ENCODE measurements at places on chromosomes 5 and 9. TPM values are rescaled to one million over a fixed set of nuclear protein-coding genes. Genes with fewer than 3 reads are reported as not detected.

DNA sequence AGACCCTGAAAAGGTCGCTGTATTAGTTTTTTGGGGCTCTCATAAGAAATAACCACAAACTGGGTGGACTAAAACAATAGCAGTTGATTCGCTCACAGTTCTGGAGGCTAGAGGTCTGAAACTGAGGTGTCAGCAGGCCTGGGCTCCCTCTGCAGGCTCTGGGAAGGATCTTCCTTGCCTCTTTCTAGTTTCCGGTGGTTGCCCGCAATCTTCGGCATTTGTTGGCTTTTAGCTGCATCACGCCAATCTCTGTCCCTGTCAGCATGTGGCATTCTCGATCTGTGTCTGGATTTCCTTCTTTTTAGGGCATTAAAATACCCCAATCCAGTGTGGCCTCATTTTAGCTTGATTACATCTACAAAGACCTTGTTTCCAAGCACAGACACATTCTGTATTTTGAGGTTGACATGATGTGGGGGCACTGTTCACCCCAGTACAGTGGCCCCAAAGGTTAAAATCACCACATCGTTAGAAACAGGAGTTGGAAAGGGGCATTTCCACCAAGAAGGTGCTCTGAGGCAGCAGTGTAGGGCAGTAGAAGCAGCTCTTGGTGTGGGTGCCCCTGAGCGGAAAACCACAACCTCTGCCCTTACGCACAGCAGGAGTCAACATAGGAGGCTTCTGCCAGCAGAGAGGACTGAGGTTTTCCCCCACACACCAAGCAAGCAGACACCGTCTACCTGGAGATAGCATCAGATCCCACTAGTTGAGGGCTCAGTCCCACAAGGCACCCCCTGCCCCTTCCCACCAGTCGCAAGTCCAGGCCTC lies 13.5 kb downstream of the ZNF79 start:
- H3K36me3 ChIP-seq = peaks cover 67% of the 10 kb centered on the region
- no peak overlapping the region for H3K27ac ChIP-seq
- no peaks in the 10 kb centered on the region for H3K27me3 ChIP-seq
- H3K4me1 ChIP-seq = no peaks in the 10 kb centered on the region
- no peak for DNase-seq
- no peak overlapping the region for H3K4me3 ChIP-seq

DNA sequence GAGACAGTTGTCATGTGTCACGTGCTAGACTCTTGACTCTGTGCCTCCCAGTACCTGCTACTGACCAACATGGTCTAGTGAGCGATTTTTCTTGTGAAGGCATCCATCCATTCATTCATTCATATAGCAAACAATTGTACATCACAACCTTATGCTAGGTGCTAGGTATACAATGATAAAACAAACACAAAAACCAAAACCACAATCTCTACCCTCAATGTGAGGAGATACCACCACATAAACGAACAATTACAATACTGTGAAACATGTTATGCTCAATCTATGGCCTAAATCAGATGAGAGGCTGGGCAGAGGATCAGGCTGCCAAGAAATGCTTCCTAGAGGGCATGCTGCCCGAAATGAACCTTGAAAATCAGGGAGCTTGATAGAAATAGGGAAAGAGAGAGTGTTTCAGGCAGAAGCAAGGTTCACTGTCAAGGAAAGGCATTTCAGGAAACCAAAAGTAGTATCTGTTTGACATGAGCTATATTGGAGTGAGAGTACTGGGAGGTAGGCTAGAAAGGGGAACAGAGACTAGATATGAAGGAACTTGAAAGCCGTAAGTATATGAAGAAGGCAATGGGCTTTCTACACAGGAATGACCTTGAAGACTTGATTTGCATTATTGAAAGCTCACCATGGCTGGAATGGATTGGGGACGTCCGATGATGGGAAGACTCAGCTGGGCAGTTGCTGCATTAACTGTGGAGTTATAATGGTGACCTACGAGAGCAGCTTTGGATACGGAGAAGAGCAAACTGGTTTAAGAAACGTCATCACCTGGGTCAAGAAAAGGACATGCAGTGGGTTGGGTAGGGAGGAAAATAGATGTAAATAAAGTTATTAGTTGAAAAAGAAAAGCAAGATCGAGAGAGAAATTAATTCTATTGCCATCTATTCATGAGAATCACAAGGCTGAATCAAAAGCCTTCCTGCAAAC lies 90.1 kb downstream of the THBS4 start:
- no peak overlapping the region for H3K27ac ChIP-seq
- H3K4me1 ChIP-seq = no peaks in the 10 kb centered on the region
- H3K27me3 ChIP-seq = no peaks in the 10 kb centered on the region
- DNase-seq = no peak
- H3K36me3 ChIP-seq = no peaks in the 10 kb centered on the region

DNA sequence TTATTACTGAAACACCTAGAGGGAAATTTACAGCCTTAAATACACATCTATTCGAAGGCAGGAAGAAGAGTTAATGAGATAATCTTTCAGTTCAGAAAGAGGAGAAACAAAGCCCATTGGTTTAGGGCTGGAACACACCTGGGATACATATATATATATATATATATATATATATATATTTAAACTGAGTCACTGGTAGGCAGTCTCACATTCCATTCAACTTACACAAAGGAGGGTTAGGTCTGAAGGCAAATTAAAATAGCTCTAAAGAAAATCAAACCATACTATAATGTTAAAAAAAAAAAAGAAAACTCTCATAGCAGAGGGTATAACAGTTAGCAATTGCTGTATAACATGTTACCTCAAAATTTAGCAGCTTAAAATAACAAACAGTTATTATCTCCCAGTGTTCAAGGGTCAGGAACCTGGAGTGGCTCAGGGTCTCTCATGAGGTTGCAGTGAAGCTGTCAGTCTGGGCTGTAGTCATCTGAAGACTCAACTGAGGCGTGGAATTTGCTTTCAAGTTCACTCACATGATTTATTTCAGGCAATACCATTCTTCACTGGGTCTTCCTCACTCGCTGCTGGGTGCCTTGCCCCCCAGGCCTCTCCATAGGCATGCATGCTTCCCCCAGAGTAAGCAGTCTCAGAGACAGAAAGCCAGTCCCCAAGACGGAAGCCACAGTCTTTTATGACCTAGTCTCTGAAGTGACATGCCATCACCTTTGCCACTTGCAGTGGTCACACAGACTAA lies 332.8 kb downstream of the NSG2 start:
- H3K27ac ChIP-seq = no peak overlapping the region
- no peaks in the 10 kb centered on the region for H3K27me3 ChIP-seq
- H3K4me1 ChIP-seq = no peaks in the 10 kb centered on the region

DNA sequence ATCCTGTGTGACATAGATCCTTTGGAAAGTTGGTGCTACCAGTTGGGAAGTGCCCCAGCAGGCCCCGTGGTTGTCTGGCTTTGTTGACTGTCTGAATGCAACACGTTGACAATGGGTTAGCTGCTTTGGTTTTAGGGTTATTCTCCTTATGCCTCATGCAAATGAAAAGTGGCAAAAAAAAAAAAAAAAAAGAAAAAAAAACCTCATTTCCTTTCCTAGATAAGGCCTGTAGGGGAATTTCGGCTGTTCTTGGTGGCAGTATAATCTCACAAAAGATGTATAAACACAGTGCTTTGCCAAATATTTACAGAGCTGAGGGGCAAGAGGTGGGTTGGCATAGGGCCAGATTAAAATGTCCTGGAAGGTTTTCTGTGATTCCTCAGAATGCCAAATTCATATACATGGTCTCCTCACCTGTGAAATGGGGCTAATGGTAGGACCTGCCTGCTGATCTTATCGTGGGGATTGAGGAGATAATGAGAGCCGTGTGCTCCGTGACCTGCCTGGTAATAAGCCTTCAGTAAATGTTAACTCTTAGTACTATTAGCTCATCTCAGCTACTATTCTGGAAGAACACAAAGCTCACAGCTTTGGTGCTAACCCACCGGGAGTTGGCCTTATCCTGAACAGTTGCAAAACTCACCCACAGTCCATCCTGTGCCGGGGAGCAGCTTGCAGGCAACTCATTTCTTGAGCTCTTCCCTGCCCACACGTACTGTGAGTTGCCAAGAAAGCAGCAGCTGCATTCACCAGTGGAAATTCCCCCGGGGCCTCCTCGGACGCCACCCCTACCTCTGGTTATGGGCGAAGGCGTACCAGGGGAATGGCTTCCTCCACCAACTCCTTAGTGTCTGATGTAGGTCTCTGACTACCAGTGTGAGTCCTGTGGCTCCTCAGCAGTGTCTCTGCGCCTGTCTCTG lies 220.3 kb downstream of the NR3C1 start:
- no peaks in the 10 kb centered on the region for H3K36me3 ChIP-seq
- no peaks in the 10 kb centered on the region for H3K27me3 ChIP-seq
- no peak overlapping the region for H3K27ac ChIP-seq
- H3K4me3 ChIP-seq = no peak overlapping the region
- no peak for DNase-seq
- peaks cover 12% of the 10 kb centered on the region for H3K4me1 ChIP-seq

GRCh38 chr5:149358294-149358651 lies 427 bp downstream of the PCYOX1L start:
- no peaks in the 10 kb centered on the region for H3K27me3 ChIP-seq
- H3K4me1 ChIP-seq = no peaks in the 10 kb centered on the region
- no peak overlapping the region for H3K27ac ChIP-seq
- DNase-seq = peak; percentile 34
- H3K4me3 ChIP-seq = peak overlapping the region; percentile 67

DNA sequence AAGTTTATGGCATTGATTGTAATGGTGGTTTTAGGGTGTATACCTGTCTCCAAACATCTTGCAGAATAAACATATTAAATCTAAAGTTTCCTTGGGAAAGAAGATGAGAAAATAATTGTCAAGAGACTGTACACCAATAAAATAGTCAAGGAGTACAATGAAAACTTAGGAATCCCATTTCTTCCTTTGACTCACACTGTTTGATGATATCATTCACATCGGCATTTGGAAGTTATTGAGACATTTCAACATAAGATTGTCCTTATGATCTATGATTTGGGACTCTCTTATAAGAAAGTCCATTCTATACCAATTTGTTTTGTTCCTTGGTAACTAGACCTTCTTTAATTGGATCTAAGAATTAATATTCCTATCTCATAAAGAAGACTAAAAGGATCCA lies 482.7 kb downstream of the RAB3C start:
- H3K27me3 ChIP-seq = no peaks in the 10 kb centered on the region
- no peak for DNase-seq
- H3K36me3 ChIP-seq = no peaks in the 10 kb centered on the region
- peaks cover 5% of the 10 kb centered on the region for H3K4me1 ChIP-seq

DNA sequence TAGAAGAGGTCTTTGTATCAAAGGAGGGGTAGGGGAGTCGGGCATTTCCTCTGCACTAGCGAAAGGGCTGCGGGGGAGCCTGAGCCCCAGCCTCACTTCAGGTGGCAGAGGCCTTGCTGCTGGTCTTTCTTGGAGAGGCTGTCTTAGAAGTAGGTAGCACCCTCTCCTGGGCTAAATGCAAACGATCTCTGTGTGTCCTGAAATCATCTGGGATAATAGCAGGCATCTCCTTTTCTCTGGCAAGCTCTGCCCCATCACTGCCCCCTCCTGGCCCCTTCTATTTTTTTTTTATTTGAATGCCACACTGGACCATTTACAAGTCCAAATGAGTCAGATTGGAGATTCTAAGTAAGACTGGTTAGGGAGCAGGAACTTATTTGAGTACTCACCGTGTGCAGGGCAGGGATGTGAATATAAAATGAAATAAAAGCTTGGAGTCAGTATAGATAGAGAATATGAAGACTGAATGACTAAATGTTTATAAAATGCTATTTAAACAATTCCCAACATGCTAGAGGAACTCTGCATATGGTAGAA lies 137.1 kb downstream of the FGF1 start:
- H3K27ac ChIP-seq = no peak overlapping the region
- no peak overlapping the region for H3K4me3 ChIP-seq
- H3K36me3 ChIP-seq = no peaks in the 10 kb centered on the region

FOXD4L5 gene
- 0.09 TPM for total RNA-seq

FBXL7 gene
- total RNA-seq = 6.1 TPM

ACSL6 gene
- 1.4 TPM for total RNA-seq

SAXO1 gene
- total RNA-seq = 0.35 TPM

CYLC2 gene
- total RNA-seq = not detected

BASP1 gene
- total RNA-seq = 12.5 TPM
